Activated T-helper 17 cell treated with anti-CD3 and anti-CD28 coated beads, Interleukin-2, amount 50 U/mL, for 72 hours (primary cell): ENCODE measurements at places on chromosomes 3 and 15. TPM values are rescaled to one million over a fixed set of nuclear protein-coding genes. Genes with fewer than 3 reads are reported as not detected.

The TMEM108 gene
- total RNA-seq, result not detected

The GPR176 gene
- total RNA-seq, result 0.24 TPM

GRCh38 chr3:78665776-78666469 lies 1101.9 kb downstream of the ROBO1 start:
- ATAC-seq, result no peak

The ACKR2 gene
- total RNA-seq, result 1.3 TPM
